ENCODE measurements at places on chromosomes 4 and X.

DNA sequence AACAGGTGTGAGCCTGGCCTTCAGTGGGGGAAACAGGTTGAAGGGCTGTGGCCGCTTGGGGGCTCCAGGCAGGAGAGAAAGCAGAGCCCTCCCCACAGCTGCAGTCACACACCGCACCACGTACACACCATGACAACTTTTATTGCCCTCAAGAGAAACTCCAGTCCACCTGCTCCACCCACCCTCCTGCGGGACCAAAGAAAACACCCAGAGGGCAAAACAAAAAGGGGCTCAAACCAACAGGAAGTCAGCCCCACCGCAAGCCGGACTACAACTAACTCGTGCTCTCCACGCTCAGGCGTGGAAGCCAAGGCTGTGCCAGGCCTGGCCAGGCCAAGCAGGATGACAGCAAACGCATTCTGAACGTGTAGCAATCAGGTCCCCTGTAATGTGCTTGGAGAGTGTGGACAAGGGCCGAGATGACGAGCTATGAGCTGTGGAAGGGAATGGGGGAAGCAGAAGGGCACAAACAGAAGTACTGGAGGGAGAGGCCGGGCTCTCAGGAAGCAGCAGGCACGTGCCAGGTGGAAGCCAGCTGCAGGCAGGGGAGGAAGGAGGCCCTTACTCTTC is 12.7 kb downstream of the SLC6A8 start:
- no peak for DNase-seq

DNA sequence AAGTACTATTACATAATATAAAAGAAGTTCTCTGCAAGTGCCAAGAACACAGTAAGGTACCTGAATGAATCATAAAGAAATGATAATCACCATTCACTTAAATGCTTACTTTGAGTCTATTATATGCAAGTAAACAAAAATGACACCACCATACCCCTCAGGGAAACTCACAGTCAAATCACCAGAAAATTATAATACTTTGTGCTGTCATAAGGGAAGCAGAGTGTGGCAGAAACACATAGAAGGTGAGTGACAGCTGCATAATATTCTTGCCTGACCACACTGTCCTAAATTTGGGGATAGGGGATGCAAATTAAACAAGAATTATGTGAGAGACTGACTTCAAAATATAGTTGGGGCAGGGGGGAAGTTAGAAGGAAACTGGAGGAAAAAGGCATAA is 12.9 kb downstream of the CCNI start:
- no peak for DNase-seq

GRCh38 chr4:108345862-108346817 is 177.4 kb upstream of the LEF1 start:
- DNase-seq: no peak

GRCh38 chrX:16444353-16444752 is 205.6 kb upstream of the S100G start:
- DNase-seq: no peak

- no peak for DNase-seq
Measured at GRCh38 chr4:90174621-90175023, 47.4 kb downstream of the CCSER1 start.

DNA sequence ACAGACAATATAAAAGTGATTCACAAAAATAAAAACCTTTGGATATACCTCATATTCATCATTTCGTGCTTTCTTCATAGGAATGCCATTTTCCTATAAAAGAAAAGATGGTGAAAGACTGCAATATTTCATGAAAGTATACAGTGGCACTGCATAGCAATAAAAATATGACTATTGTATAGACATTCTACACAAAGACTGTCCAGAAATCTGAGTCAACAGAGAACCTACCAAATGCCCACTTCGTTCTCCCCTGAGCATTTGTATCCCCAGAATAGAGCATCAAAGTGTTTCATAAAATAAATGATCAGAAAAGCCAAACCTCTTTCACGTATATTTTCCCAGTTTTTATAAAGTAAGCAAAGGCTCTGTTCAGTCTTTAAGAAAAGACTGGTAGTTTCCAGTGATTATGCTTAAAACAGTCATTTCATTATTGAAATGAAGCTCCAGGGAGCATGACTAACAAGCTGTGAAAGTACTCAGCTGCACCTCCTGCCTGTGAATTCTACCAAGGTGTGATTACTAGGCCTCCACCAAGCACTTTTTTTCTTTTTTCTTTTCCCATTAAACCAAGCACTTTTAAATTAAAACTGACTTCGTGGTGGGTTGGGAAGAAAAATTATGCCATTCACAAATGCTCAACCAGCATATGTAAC is 20.2 kb downstream of the PPA2 start:
- DNase-seq: no peak

GRCh38 chr4:107823870-107824349 is 822 bp upstream of the SGMS2 start:
- no peak for DNase-seq

- DNase-seq: peak; percentile 5
Measured at GRCh38 chr4:1126506-1126905, 13.1 kb upstream of the RNF212 start.

- DNase-seq: no peak
Measured at GRCh38 chr4:148044912-148045352, 313.0 kb downstream of the ARHGAP10 start.

- DNase-seq: no peak
Measured at GRCh38 chrX:9693307-9694001, 72.2 kb downstream of the GPR143 start.

- no peak for DNase-seq
Measured at GRCh38 chr4:53591372-53591892, at the start of gene LNX1. Gene LNX1 (minus strand): TSS chr4:53591486. CDS start chr4:53574002, 17,484 bp downstream.

DNA sequence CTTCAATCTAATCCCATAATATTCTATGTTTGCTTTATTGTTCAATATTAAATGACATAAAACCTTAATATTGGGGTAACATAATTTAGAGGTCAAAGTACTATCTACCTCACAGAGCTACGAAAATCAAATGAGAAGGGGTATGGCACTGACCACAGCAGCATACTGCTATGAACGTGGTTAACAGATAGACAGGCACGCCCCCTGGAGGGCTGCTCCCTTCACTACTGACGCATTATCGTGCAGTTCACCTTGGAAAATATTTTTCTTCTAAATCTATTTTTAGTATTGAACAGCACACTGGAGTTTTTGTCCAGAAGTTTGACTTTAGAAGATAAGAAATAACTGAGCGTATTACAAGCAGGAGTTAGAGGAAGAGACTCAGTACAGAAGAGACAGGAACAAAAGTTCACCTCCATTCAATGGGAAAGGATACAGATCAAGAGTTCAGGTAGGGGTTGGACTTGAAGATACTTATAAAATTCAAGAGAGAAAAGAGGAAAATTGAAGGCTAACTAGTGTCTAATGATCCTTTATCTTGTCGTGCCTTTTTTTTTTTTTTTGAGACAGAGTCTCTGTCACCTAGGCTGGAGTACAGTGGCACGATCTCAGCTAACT is 22.7 kb downstream of the MAP9 start:
- DNase-seq: peak; percentile 13

DNA sequence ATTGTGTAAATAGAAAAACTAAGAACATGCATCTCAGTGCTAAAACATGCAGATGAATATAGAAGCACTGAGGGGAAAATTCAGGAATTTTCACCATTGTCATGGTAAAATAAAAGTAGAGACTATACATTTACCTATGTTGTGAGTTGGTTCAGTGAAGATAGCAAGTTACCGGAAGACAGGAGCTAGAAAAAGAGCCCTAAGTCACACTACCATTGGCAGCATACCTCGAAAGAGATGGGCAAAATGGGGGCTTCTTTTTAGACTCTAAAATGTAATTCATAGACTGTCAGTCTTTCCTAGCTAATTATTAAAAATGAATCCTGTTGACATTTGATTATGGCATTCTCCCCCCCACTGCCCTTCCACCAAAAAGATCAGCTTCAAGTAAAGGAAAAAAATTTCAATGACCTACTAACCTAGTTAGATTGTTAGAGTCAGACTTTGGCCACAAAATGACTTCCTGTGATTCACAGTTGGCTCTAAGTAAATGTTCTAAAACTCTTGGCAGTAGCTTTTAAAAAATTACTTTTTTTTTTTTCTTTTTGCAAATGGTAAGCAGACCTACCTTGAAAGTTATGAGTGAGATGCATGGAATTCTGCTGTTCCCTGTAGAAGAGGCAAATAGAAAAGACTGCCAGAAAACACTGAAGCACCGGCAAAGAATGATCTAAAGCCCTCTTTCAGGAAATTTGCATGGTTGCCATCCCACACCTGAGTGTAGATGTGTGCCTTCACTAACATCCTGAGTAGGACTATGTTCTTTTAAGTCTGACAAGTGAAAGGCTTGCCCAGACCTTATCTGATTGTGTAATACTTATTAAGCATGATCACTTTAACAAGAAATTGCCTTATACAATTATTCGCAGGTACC is 26.4 kb upstream of the ARSJ start:
- no peak for DNase-seq

- no peak for DNase-seq
Measured at GRCh38 chr4:173517781-173518424, 12.1 kb downstream of the HAND2 start.
